ENCODE measurements at places on chromosomes 13 and 19.

DNA sequence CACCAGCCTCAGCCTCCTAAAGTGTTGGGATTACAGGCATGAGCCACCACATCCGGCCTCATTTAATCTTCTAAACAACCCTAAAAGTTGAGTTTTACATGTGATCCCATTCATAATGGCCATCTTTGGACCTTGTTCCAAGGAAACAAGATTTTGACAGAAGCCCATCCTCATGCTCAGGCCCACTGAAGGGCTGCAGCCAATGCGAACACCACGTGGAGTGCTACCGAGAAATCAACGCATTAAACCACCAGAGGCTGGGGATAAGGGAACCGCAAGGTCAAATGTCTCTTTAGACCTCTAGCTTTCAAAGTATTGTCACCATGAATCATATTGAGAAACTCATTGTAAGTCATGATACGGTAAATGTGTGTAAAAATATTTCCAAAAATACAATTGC is 49.4 kb upstream of the DOCK9 start:
- no peak for DNase-seq

GRCh38 chr13:111941845-111942447 is 125.0 kb upstream of the SOX1 start:
- DNase-seq = no peak

DNA sequence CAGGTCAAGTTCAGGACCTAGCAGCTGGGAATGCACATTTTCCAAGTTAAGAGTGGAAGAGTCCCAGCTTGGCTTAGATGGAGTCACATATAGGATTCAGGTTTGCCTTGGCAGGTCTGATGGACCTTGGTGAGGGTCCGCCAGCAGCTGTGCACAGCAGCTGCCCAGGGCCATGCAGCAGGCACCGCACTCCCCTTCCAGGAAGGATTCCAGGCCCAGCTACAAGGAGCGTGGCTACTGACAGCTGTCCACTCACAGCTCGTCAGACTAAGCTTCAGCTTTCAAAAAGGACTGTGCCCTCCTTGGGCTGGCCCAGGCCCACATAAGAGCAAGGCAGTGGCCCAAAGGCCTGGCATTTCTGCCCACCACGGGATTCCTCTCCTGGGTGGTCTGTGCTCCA is 68.4 kb downstream of the ALOX5AP start:
- DNase-seq = no peak

- DNase-seq = peak; percentile 89
These were observed at the start of gene LIN7B for GRCh38 chr19:49113762-49114629. Gene LIN7B, plus strand, starts transcription at chr19:49114370. Its CDS starts 35 bp downstream, at chr19:49114405.

DNA sequence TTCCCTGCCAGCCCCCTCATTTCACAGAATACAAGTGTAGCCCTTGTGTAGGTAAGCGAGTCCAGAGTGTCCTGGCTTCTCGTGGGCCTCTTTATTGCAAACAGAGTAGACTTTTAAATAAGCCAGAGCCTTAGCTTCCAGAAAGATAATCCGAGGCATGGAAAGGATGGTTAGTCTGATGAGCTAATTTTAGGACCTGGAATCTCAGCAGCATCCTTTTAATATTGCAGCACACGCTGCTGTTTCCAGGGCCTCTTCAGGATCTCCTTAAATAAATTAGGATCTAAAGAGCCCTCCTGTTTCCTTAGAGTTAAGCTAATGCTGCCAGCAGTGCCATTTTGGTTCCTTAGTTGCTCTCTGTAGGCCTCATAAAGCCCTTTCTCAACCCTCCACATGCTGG is 99.2 kb downstream of the RFC3 start:
- no peak for DNase-seq

DNA sequence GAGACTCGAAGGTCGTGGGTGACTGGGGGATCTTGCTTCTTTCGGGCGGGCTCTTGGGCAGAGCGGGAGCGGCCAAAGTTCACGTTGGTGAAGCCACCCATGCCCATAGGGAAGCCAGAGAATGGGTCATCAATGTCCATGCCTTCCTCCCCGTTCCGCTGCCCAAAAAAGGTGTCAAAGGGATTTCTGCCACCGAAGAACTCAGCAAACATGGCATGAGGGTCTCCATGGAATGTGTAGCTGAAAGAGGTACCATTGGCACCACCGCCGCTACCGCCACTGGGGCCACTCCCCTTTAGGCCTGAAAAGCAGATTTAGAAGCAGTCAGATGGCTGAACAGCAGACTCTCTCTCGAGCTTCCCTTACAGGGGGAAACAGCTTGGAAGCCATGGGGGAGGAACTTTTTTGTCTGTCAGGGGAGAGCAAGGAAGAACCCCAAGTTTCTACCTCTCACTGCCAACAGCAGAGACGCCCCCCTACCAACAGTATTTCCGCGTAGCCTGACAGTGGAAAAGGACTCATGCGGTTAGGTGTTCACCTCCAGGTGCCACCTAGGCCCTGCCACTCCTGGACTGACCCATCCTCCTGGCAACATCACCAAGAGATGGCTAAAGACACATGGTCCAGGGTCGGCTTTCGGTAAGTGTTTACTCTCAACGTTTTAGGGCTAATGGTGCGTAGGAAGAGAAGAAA is 1.3 kb downstream of the DNAJB1 start:
- peak; percentile 39 for DNase-seq

DNA sequence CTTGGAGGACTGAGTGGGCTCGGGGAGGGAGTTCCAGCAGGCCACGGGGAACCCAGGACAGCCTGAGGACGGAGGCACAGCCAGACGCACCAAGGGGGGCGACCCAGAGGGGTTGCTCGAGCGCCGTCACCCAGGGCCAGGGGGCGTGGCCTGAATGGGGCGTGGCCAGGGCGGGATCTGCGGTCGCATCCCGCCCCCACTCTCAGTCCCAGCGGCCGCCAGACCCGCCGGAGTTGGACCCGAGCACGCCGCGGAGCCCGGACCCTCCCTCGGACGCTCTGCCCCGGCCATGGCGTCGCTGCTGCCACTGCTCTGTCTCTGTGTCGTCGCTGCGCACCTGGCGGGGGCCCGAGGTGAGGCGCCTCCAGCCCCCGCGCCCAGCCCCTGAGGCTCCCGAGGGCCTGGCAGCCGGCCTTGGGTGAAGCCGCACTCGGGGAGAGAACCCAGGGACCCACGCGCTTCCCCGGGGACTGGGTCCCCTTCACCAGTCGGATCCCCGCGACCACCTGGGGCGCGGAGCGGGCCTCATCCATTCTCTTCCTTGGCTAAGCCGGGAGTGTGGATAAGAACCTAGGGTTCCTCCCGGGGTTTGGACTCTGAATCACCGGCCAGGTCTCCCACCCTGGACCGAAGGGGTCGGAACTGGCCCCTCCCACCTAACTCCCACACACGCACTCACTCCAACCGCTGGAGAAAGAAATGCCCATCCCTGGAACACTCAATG is at the start of gene CILP2:
CILP2 (plus strand) TSS at position 205 of the 724 bp plus-strand sequence; CDS start at position 290, 85 bp downstream.
- DNase-seq = peak; percentile 53

- DNase-seq = no peak
These were observed 1237.0 kb upstream of the PCDH9 start for GRCh38 chr13:68467160-68467559.

DNA sequence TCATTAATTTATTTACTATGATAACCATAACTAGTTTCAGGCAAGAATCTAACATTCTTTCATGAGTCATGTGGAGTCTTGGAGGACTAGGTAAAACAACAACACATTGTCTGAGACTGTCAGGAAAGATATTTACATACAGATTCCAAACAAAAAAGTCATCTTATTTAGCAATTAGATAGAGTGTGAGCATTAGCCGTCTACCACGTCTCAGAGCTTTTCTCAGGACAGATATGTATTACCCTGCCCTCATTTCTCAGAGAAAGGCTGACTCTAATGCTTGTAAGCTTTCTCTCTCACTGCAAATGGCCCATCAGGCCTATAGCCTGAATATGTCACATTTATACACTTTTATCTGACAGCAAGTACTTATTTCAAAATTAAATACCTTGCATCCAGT is 312.1 kb upstream of the PCDH20 start:
- no peak for DNase-seq

Measured in GM23248 (cell line).